ENCODE measurements at places on chromosomes 12 and 14. TPM values are rescaled to one million over a fixed set of nuclear protein-coding genes. Genes with fewer than 3 reads are reported as not detected.

DNA sequence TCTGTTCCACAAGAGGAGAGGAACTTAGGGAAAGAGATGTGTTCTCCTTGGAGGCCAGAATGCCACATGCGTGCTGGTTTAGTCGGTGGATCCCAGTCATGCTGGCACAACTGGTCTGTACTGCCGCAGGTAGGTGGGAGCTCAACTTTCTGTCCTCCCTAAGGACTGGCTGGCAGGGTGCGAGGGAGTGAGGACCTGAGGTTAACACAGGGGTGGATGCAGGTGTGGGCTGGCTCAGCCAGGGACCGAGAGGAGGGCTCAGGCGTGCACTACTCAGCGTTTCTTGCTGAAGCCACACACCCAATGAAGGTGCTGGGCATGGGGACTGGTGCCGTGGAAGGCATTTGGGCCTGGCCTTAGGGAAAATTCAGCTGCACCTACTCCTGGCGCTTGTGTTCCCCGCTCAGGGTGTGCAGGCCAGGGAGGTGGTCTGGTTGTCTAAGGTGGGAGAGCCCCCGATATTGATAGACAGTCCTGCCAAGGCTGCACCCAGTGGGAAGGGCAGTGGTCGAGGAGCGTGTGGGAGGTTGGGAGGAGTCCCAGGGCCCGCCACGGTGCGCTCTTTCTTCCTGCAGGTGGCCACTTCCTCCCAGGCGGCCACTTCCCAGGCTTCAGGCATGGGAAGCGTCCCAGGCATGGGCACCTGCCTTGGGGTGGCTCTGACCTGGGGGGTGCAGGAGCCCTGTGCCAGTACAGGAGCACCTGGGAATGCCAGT, 138.4 kb downstream of the ADGRD1 start:
- no peaks in the 10 kb centered on the region for H3K4me1 ChIP-seq
- no peaks in the 10 kb centered on the region for H3K27me3 ChIP-seq
- H3K27ac ChIP-seq, result no peak overlapping the region
- no peaks in the 10 kb centered on the region for H3K36me3 ChIP-seq
- peak; percentile 40 for DNase-seq
- H3K4me3 ChIP-seq, result no peak overlapping the region

DNA sequence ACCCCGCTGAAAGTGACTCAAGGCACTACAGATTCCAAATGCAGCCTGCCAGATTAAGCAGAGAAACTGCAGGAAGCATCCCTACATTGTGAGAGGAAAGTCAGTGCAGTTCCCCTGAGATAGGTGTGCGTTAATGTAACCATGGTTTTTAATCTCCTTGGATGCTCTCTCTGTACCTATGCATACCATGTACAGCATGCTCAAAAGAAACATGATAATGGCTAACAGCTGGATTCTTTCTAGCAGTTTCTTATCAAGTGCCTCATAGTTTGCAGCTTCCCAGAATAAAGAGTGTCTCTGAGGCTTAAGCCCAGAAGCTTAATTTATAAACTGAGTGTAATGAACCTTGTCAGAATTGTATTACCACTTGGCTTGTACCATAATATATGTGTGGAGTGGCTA, 17.1 kb upstream of the MDM1 start:
- no peak overlapping the region for H3K4me3 ChIP-seq
- DNase-seq, result no peak
- no peaks in the 10 kb centered on the region for H3K4me1 ChIP-seq
- H3K36me3 ChIP-seq, result no peaks in the 10 kb centered on the region
- H3K27me3 ChIP-seq, result no peaks in the 10 kb centered on the region
- no peak overlapping the region for H3K27ac ChIP-seq

- H3K27me3 ChIP-seq, result no peaks in the 10 kb centered on the region
- H3K36me3 ChIP-seq, result no peaks in the 10 kb centered on the region
- H3K4me3 ChIP-seq, result peak within 1 kb of the TSS; percentile 49
- H3K4me1 ChIP-seq, result no peaks in the 10 kb centered on the region
- H3K27ac ChIP-seq, result peak within 1 kb of the TSS; percentile 40
- peak; percentile 55 for DNase-seq
Measured at GRCh38 chr12:12891080-12891880, at the start of gene GPRC5A. Gene GPRC5A, plus strand, starts transcription at chr12:12891562. Its CDS starts 16,688 bp downstream, at chr12:12908250.

DNA sequence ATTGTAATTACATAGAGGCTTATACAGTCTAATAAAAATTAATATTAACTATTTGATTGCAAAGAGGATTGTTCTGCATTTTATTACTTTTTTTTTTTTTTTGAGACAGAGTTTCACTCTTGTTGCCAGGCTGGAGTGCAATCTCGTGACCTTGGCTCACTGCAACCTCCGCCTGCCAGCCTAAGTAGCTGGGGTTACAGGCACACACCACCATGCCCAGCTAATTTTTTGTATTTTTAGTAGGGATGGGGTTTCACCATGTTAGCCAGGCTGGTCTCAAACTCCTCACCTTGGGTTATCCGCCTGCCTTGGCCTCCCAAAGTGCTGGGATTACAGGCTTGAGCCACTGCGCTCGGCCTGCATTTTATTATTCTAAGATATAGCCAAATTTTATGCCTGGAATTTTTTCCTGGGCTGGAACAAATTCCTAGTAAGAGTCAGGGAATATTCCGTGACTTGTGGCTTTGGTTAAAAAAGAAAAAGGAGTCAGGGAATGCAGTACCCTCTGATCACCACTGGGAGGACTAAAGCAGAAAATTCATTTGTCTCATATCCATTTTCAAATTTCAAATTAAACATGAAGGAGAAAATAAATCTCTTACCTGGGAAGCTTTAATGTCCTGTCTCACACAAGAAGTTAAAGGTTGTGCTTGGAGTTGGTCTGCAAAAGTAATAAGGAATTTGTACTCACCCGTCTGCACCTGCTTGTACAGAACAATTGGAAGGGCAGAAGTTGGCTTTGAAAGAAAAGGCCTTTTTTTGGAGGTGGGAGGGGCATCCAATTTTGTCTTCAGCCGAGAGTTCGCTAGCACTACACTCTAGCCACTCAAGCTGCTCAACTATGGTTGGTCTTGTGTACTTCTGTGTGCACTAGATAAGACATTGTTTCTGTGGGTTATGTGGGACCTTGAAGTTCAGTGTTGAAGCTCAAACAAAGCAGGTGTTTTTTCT, 8.7 kb downstream of the MARK3 start:
- H3K27me3 ChIP-seq, result no peaks in the 10 kb centered on the region
- H3K4me3 ChIP-seq, result no peak overlapping the region

DNA sequence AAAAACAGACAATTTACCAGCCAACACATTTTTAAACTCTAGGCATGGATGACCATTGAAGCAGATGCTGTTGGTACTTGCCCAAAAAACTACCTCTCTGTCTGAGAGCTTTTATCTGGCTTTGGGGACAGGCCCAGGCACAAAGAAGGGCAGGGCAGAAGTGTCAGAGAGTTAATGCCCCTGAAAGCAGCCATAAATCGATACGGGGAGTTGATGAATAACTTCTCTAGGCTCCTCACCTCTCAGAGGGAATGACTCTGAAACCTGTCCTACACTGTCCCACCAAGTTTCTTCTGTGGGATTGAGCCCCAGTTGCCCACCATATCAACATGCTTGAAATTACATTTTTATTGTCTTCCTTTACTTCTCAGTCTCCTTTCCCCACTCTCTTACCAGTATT, 113.0 kb upstream of the DAAM1 start:
- H3K36me3 ChIP-seq, result no peaks in the 10 kb centered on the region
- no peaks in the 10 kb centered on the region for H3K27me3 ChIP-seq
- DNase-seq, result no peak
- no peaks in the 10 kb centered on the region for H3K4me1 ChIP-seq
- H3K4me3 ChIP-seq, result no peak overlapping the region

GRCh38 chr14:38662781-38663180, 406.9 kb upstream of the CLEC14A start:
- H3K27ac ChIP-seq, result no peak overlapping the region
- H3K4me3 ChIP-seq, result no peak overlapping the region
- no peaks in the 10 kb centered on the region for H3K4me1 ChIP-seq
- H3K27me3 ChIP-seq, result no peaks in the 10 kb centered on the region

DNA sequence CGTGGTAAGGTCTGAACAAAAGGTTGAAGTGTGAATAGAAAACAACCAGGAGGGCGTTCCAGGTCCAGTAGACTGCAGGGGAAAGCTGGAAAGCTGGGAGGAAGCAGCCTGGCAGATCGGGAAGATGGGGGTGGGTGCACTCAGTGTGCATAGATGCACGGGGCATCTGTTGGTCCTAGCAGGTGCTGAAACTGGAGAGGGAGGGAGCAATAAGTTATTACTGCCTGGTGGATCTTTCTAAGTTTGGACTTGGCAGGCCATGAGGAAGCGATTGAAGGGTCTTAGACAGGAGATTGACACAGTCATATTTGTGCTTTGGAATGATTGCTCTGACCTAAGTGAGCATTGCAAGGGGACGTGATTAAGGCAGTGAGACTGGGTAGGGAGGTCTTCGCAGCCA, 194.4 kb downstream of the EFCAB11 start:
- no peak overlapping the region for H3K4me3 ChIP-seq
- no peaks in the 10 kb centered on the region for H3K36me3 ChIP-seq
- no peaks in the 10 kb centered on the region for H3K4me1 ChIP-seq
- no peak overlapping the region for H3K27ac ChIP-seq
- no peak for DNase-seq

GRCh38 chr12:6965026-6965661, 5.3 kb downstream of the PHB2 start:
- H3K27ac ChIP-seq, result peak overlapping the region; percentile 44
- H3K4me1 ChIP-seq, result peaks cover 20% of the 10 kb centered on the region
- H3K4me3 ChIP-seq, result no peak overlapping the region
- no peaks in the 10 kb centered on the region for H3K27me3 ChIP-seq
- H3K36me3 ChIP-seq, result peaks cover 6% of the 10 kb centered on the region

GRCh38 chr12:128755566-128755965, 68.2 kb downstream of the SLC15A4 start:
- no peaks in the 10 kb centered on the region for H3K27me3 ChIP-seq
- H3K4me1 ChIP-seq, result no peaks in the 10 kb centered on the region
- H3K4me3 ChIP-seq, result no peak overlapping the region
- H3K27ac ChIP-seq, result no peak overlapping the region
- DNase-seq, result no peak

DNA sequence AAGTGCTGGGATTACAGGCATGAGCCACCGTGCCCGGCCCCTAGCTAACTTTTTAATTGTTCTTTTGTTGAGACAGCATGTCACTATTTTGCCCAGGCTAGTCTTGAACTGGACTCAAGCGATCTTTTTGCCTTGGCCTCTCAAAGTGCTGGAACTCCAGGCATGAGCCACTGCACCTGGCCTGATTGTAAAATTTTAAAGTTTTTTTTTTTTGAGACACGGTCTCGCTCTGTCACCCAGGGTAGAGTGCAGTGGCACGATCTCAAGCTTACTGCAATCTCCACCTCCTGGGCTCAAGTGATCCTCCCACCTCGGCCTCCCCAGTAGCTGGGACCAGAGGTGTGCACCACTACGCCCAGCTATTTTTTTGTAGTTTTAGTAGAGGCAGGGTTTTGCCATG, 79.1 kb upstream of the SINHCAF start:
- H3K27me3 ChIP-seq, result no peaks in the 10 kb centered on the region
- no peak for DNase-seq
- H3K36me3 ChIP-seq, result peaks cover 2% of the 10 kb centered on the region
- H3K4me3 ChIP-seq, result no peak overlapping the region
- no peaks in the 10 kb centered on the region for H3K4me1 ChIP-seq

GRCh38 chr14:69945912-69946311, 66.7 kb downstream of the SMOC1 start:
- no peak overlapping the region for H3K4me3 ChIP-seq
- peak overlapping the region; percentile 55 for H3K27ac ChIP-seq
- no peaks in the 10 kb centered on the region for H3K36me3 ChIP-seq
- no peaks in the 10 kb centered on the region for H3K4me1 ChIP-seq
- H3K27me3 ChIP-seq, result no peaks in the 10 kb centered on the region

GRCh38 chr14:66508846-66509621, 1.1 kb downstream of the GPHN start:
- H3K4me3 ChIP-seq, result peak overlapping the region; percentile 87
- peak overlapping the region; percentile 87 for H3K27ac ChIP-seq
- H3K4me1 ChIP-seq, result no peaks in the 10 kb centered on the region
- no peaks in the 10 kb centered on the region for H3K36me3 ChIP-seq

GRCh38 chr14:23327947-23328744, 6.9 kb downstream of the PABPN1 start:
- no peaks in the 10 kb centered on the region for H3K27me3 ChIP-seq
- H3K4me3 ChIP-seq, result no peak overlapping the region
- H3K36me3 ChIP-seq, result no peaks in the 10 kb centered on the region
- H3K27ac ChIP-seq, result peak overlapping the region; percentile 28
- DNase-seq, result peak; percentile 65

DNA sequence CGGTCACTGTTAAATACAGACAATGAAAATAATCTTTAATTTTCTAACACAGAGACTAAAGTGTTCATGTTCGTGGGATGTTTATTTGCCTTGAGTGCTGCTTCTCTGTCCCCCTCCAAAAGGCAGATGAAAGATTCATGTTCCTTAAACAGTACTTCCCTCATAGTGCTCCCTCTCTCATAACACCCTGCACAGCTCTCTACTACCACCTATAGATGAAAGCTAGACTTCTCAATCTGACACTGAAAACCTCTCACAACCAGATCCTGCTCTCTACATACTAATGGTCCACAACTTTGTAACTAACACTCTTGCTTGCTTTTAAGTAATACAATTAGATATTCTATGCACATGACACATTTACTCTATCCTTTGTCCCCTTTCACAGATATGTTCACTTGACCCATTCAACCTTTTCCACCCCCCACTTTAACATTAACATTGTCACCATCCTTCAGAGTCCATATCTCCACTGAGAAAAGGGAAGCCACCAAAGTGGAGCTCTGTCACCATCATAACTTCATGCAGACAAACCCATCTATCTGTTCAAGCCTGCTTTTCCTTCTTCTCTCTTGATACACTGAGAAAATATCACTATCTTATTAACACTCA, 266.4 kb upstream of the USP15 start:
- no peak overlapping the region for H3K27ac ChIP-seq
- H3K4me1 ChIP-seq, result no peaks in the 10 kb centered on the region
- DNase-seq, result no peak

DNA sequence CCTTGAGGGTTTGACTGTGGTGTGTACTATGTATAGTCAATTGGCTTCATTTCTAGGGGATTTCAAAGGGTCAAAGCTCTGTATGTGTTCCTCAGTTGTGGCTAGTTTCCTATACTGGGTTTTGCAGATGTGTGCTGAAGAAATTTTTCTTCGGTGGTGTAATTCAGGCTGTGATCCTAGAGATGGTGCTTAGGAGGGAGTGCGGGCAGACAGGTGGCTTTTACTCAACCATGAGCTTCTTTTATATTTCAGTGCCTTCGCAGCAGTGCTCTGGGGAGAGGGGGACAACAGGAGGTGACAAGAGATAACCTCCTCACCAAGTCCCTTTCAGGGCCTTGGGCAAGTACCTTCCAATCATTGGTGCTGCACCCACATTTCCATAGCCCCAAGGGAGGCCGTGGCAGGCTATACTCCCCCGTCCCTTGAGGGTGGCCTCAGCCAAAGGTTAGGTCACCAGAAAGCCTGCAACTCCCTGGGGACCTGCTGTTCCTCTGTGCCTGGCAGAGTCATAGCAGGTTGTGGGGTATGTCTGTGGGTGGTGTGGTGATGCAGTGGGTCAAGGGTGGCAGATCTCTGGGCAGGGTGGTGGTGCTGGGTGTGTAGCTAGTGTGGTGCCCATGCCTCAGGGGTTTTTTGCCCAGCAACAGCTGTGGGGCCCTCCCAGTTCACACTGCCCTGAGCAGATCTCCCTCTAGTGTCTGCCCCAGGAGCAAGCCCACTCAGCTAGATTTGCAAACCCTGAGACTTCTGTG, 37.0 kb upstream of the TMX1 start:
- DNase-seq, result no peak
- H3K27ac ChIP-seq, result no peak overlapping the region
- H3K36me3 ChIP-seq, result no peaks in the 10 kb centered on the region
- H3K4me1 ChIP-seq, result no peaks in the 10 kb centered on the region

Gene ZFHX2
- 0.83 TPM for total RNA-seq

Gene ADAM20
- 0.67 TPM for total RNA-seq

Gene ZNF891
- 0.86 TPM for total RNA-seq

Gene IQSEC3
- total RNA-seq, result 0.15 TPM

Gene PLEKHG7
- 0.19 TPM for total RNA-seq

Gene GARIN6
- not detected for total RNA-seq

Gene COX8C
- not detected for total RNA-seq
